ENCODE measurements at places on chromosomes 3 and 15. TPM values are rescaled to one million over a fixed set of nuclear protein-coding genes. Genes with fewer than 3 reads are reported as not detected.
A peak's percentile ranks its signal among the peaks of the same experiment; 100 is the strongest.

Gene GOLGA8Q
- total RNA-seq, result not detected

Gene LMOD3
- 4.2 TPM for total RNA-seq

DNA sequence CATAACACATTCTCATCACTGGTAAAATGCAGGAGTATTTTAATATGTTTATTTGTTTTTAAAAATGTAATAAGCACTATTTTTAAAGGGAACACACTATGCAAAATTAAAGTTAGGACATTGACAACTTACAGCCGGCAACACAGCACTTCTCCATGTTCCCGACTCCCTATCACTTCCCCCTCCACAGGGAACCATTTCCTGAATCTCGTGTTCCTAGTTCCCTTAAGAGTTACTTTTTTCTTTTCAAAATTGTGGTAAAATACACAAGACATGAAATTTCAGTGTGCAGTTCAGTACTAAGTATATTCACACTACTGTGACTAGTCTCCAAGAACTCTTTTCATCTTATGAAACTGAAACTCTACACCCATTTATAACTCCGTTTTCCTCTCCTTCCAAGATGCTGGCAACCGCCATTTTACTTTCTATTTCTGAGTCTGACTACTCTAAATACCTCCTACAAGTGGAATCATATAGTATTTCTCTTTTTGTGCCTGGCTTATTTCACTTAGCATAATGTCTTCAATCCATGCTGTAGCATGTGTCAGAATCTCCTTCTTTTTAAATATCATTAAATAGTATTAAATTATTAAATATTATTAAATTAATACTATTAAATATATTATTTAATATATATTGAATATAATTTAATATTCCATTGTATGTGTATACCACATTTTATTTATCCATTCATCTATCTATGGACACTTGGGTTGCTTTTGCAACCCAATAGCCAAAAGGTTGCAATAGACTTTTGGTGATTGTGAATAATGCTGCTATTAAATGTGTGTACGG lies 25.9 kb upstream of the UBE2Q2 start:
- H3K27me3 ChIP-seq, result no peaks in the 10 kb centered on the region
- H3K27ac ChIP-seq, result peak overlapping the region; percentile 62
- no peaks in the 10 kb centered on the region for H3K36me3 ChIP-seq
- no peaks in the 10 kb centered on the region for H3K4me1 ChIP-seq

- H3K4me3 ChIP-seq, result no peak overlapping the region
- no peaks in the 10 kb centered on the region for H3K27me3 ChIP-seq
- no peak for DNase-seq
- H3K36me3 ChIP-seq, result no peaks in the 10 kb centered on the region
- peaks cover 7% of the 10 kb centered on the region for H3K4me1 ChIP-seq
Measured at GRCh38 chr3:61768284-61769037, 207.1 kb downstream of the PTPRG start.

- no peaks in the 10 kb centered on the region for H3K27me3 ChIP-seq
- no peak overlapping the region for H3K4me3 ChIP-seq
- no peak for DNase-seq
- H3K36me3 ChIP-seq, result peaks cover 10% of the 10 kb centered on the region
Measured at GRCh38 chr3:45548681-45549075, 45.9 kb upstream of the LIMD1 start.

DNA sequence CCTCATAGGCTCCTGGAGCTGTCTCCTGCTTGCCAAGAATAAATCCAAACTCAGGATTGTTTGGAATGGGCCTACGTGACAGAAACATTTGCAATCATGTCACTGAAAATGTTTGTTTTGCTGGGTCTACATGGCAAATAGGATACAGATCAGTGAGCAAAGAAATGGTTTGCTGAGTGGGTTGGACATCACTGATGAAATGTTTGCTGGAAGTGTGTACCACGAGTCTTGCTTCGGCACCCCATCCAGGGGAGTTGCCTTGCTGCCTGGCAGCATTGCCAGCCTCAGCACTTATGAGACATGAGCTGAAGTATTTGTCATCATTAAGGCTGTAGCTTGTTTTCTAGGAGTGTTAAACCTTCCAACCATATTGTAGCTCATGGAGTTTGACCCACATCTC lies 213.3 kb upstream of the CFAP20DC start:
- H3K36me3 ChIP-seq, result no peaks in the 10 kb centered on the region
- no peaks in the 10 kb centered on the region for H3K27me3 ChIP-seq
- H3K27ac ChIP-seq, result no peak overlapping the region
- no peaks in the 10 kb centered on the region for H3K4me1 ChIP-seq

DNA sequence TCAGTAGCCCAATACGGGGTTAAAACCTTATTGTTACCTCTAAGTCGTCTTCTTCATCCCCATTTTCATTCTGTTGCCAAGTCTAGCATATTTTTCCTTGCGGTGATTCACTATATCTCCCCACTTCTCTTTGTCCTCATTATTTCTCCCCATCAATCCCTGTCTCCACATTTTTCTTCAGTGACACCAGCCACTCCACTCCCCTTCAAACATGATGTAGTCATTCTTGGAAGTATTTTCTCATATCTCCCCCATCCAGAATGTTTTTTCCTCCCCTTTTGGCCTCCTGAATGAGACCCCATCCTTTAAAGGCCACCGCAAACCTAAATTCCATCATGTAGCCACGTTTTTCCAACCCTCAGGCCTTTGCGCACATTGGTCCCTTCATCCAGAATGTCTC lies 105.9 kb downstream of the TOP2B start:
- no peaks in the 10 kb centered on the region for H3K27me3 ChIP-seq
- DNase-seq, result no peak
- no peak overlapping the region for H3K27ac ChIP-seq
- H3K36me3 ChIP-seq, result no peaks in the 10 kb centered on the region
- H3K4me1 ChIP-seq, result no peaks in the 10 kb centered on the region

- H3K36me3 ChIP-seq, result no peaks in the 10 kb centered on the region
- no peak overlapping the region for H3K4me3 ChIP-seq
- H3K27me3 ChIP-seq, result no peaks in the 10 kb centered on the region
- DNase-seq, result no peak
- no peak overlapping the region for H3K27ac ChIP-seq
Measured at GRCh38 chr3:37200141-37200540, 25.8 kb upstream of the LRRFIP2 start.

- DNase-seq, result no peak
- no peaks in the 10 kb centered on the region for H3K27me3 ChIP-seq
- no peak overlapping the region for H3K27ac ChIP-seq
- no peak overlapping the region for H3K4me3 ChIP-seq
- no peaks in the 10 kb centered on the region for H3K36me3 ChIP-seq
- H3K4me1 ChIP-seq, result peaks cover 6% of the 10 kb centered on the region
Measured at GRCh38 chr3:102297072-102297658, 137.7 kb upstream of the ZPLD1 start.

GRCh38 chr3:75294124-75294523 lies 370.0 kb upstream of the FRG2C start:
- no peak overlapping the region for H3K4me3 ChIP-seq
- H3K4me1 ChIP-seq, result no peaks in the 10 kb centered on the region
- no peak overlapping the region for H3K27ac ChIP-seq
- H3K27me3 ChIP-seq, result peaks cover 13% of the 10 kb centered on the region

- no peak overlapping the region for H3K4me3 ChIP-seq
- H3K27ac ChIP-seq, result no peak overlapping the region
- no peaks in the 10 kb centered on the region for H3K27me3 ChIP-seq
- H3K4me1 ChIP-seq, result no peaks in the 10 kb centered on the region
- no peak for DNase-seq
Measured at GRCh38 chr15:43408789-43409188, 37.9 kb downstream of the TUBGCP4 start.

- H3K4me3 ChIP-seq, result peak overlapping the region; percentile 85
- DNase-seq, result no peak
- peaks cover 55% of the 10 kb centered on the region for H3K4me1 ChIP-seq
- H3K27me3 ChIP-seq, result no peaks in the 10 kb centered on the region
- no peak overlapping the region for H3K27ac ChIP-seq
Measured at GRCh38 chr15:90872486-90873184, 4.2 kb downstream of the FURIN start.

- peaks cover 11% of the 10 kb centered on the region for H3K4me1 ChIP-seq
- no peak overlapping the region for H3K27ac ChIP-seq
- H3K36me3 ChIP-seq, result no peaks in the 10 kb centered on the region
- H3K27me3 ChIP-seq, result no peaks in the 10 kb centered on the region
Measured at GRCh38 chr3:104438706-104439105, 928.0 kb upstream of the ALCAM start.

Gene RFTN1
- total RNA-seq, result 1.9 TPM

Gene DAZL
- not detected for total RNA-seq
